Activated CD8-positive, alpha-beta T cell treated with anti-CD3 and anti-CD28 coated beads, Interleukin-2, amount 10 ng/mL, durations not matched to agents 7 days and 5 days (primary cell): ENCODE measurements at places on chromosomes 12 and 14. TPM values are rescaled to one million over a fixed set of nuclear protein-coding genes. Genes with fewer than 3 reads are reported as not detected.

- H3K36me3 ChIP-seq: peaks cover 35% of the 10 kb centered on the region
- H3K4me1 ChIP-seq: no peaks in the 10 kb centered on the region
- no peak overlapping the region for H3K27ac ChIP-seq
- no peak overlapping the region for H3K4me3 ChIP-seq
These were observed 14.0 kb downstream of the ATP6V1D start for GRCh38 chr14:67345583-67345982.

DNA sequence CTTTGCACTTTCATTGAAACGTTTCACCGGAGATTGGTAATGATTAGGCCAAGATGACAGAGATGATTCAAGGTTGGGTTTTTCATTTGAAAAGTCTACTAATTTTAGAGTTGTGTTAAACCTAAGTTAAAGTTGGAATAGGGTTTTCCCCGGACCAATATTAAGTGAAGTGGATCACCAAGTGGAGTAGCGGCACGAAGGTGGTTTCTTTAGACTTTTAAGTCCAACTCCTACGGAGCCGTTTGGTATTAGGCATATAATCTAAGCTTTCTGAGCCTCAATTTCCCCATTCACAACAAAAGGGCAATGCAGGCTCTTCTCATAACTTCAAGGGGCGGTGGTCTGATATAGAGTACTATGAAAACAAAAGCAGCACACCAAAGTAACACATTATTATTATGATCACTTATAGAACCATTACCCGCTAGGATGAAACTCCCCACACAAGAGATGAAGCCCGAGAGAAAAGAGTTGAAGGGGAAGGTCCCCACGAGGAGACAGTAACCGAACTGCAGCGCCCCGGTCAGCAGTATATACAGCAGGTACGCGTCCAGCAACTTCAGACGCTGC, 413 bp downstream of the DAD1 start:
- H3K4me3 ChIP-seq: peak overlapping the region; percentile 99
- H3K36me3 ChIP-seq: peaks cover 33% of the 10 kb centered on the region
- H3K27me3 ChIP-seq: peaks cover 6% of the 10 kb centered on the region
- DNase-seq: no peak

- DNase-seq: peak; percentile 47
- H3K36me3 ChIP-seq: peaks cover 3% of the 10 kb centered on the region
- peak overlapping the region; percentile 68 for H3K4me3 ChIP-seq
- H3K27me3 ChIP-seq: no peaks in the 10 kb centered on the region
- peak overlapping the region; percentile 95 for H3K27ac ChIP-seq
These were observed 280.0 kb upstream of the CRY1 start for GRCh38 chr12:107373238-107373809.

DNA sequence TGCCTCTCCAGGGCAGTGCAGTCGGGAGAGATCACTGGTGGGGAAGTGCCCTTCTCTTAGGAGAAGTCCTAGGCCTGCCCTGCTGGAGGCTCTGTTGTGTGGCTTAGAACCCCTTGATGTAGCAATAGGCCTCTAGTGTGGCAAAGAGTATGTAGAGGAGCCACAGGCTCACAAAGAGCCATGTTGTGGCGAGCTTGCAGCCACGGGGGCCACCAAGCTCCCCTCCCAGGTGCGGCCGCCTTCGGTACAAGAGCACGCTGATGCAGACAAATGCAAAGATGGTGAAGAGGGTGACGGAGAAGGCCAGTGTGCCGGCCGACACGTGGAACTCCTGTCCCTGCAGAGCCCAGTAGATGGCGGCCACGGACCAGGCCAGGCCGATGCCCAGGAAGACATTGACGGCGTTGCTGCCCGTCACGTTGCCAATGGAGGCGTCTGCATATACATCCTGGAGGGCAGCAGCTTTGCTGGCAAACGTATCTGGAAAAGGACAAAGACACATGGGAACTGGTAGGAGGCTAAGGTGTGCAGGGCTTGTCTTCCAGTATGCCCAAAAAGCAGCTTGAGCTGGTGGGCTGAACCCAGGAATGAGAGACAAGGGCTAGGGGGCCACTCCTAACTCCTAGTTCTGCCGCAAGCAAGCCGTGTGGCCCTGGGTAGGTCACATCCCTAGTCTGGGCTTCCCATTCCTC, 142.8 kb downstream of the SLC8A3 start:
- H3K4me1 ChIP-seq: no peaks in the 10 kb centered on the region
- H3K36me3 ChIP-seq: no peaks in the 10 kb centered on the region
- H3K27me3 ChIP-seq: peaks cover 17% of the 10 kb centered on the region
- H3K27ac ChIP-seq: no peak overlapping the region
- H3K4me3 ChIP-seq: no peak overlapping the region

- H3K4me1 ChIP-seq: peaks cover 26% of the 10 kb centered on the region
- no peaks in the 10 kb centered on the region for H3K27me3 ChIP-seq
- DNase-seq: no peak
- no peak overlapping the region for H3K4me3 ChIP-seq
These were observed 207.5 kb upstream of the PWP1 start for GRCh38 chr12:107477947-107478610.

DNA sequence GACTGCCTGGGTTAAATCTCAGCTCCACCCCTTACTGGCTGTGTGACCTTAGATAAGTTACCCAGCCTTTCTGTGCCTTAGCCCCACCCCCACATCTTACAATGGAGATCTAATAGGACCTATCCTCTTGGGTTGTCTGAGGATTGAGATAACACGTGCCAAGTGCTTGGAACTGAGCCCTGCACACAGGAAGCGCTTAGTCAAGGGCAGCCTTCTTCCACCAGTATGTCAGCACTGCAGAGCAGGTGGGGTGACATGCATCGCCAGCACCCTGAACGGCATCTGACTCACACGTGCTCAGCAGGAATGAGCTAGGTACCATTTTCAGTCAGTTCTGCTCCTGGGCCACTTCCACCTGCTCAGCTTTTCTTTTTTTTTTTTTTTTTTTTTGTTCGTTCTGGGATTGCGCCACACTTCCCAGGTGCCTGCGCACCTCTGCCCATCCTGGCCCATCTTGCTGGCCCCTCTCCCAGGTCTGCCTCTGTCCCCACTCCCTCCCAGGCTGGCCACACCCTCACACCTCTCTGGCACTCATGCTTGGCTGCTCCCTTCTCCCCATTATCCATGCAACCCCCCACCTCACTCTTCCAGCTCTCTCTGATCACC, 19.6 kb downstream of the LGMN start:
- H3K36me3 ChIP-seq: peaks cover 5% of the 10 kb centered on the region
- H3K27ac ChIP-seq: no peak overlapping the region
- H3K4me1 ChIP-seq: peaks cover 17% of the 10 kb centered on the region
- H3K4me3 ChIP-seq: no peak overlapping the region
- no peak for DNase-seq
- H3K27me3 ChIP-seq: peaks cover 15% of the 10 kb centered on the region

- DNase-seq: peak; percentile 33
- H3K27ac ChIP-seq: peak overlapping the region; percentile 86
- no peaks in the 10 kb centered on the region for H3K27me3 ChIP-seq
- H3K4me3 ChIP-seq: peak overlapping the region; percentile 48
- peaks cover 65% of the 10 kb centered on the region for H3K4me1 ChIP-seq
These were observed 23.0 kb upstream of the TC2N start for GRCh38 chr14:91890291-91890749.

DNA sequence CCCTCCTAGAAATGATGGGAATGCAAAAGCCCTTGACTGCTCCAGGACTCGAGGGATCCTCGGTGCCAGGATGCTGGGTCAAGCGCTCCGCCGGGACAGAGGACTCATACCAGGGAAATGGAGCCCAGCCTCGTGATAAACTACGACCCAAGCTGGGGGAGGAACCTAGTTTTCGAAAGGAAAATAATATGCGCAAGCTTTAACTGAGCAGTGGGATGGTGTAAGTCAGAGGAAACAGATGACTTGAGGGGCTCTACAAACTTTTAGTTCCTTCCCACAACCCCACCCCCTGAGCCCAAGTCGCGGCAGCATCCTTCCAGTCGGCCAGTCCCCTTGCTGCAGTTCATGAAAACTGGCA, 654 bp upstream of the SUPT16H start:
- no peaks in the 10 kb centered on the region for H3K27me3 ChIP-seq
- DNase-seq: no peak

GRCh38 chr14:102616799-102617198, 24.4 kb downstream of the RCOR1 start:
- H3K27ac ChIP-seq: no peak overlapping the region
- H3K27me3 ChIP-seq: no peaks in the 10 kb centered on the region
- H3K36me3 ChIP-seq: peaks cover 13% of the 10 kb centered on the region
- no peak for DNase-seq

DNA sequence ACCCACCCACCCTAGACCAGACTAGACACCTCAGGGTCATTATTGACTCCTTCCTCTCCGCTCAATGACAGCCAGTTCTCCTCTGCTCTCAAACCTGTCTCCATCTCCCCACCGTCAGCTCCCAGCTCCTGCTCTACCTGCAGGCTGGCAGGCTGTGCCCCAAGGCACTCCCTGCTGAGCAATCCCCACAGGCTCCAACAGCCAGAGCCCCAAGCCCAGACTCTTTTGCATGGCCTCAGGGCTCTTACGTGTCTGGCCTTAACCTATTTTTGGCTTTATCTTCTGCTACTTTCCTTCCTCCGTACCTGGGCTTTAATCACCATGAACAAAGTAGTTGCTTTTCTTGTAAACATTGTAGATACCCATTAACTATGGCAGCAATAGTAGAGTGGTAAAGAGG, 162.9 kb upstream of the PRMT8 start:
- no peaks in the 10 kb centered on the region for H3K27me3 ChIP-seq
- no peak overlapping the region for H3K4me3 ChIP-seq
- no peak for DNase-seq
- no peak overlapping the region for H3K27ac ChIP-seq

DNA sequence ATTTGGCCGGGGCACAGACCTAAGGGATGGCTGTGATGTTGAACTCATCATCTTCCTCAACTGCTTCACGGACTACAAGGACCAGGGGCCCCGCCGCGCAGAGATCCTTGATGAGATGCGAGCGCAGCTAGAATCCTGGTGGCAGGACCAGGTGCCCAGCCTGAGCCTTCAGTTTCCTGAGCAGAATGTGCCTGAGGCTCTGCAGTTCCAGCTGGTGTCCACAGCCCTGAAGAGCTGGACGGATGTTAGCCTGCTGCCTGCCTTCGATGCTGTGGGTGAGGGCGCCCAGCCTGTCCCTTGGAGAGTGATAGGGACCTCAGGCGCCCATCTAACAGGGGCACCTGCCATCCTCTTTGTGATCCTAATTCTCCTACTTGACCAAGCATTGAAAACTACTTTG, 12.4 kb downstream of the OAS3 start:
- H3K4me1 ChIP-seq: peaks cover 20% of the 10 kb centered on the region
- no peak for DNase-seq
- H3K27me3 ChIP-seq: no peaks in the 10 kb centered on the region
- peaks cover 92% of the 10 kb centered on the region for H3K36me3 ChIP-seq
- no peak overlapping the region for H3K27ac ChIP-seq

Gene KRT80
- total RNA-seq: not detected

Gene KLRC1
- total RNA-seq: 4.9 TPM

Gene CIROP
- total RNA-seq: not detected

Gene KRT73
- 0.91 TPM for total RNA-seq
